ENCODE measurements at places on chromosomes 2 and 18. TPM values are rescaled to one million over a fixed set of nuclear protein-coding genes. Genes with fewer than 3 reads are reported as not detected.

SLC9A4 gene
- total RNA-seq: not detected

MYO5B gene
- 3.1 TPM for total RNA-seq

PRPF40A gene
- 179 TPM for total RNA-seq

PLB1 gene
- 0.83 TPM for total RNA-seq

SOX11 gene
- total RNA-seq: 11.2 TPM

GCG gene
- not detected for total RNA-seq

ARHGAP15 gene
- total RNA-seq: 1.4 TPM
